ENCODE measurements at places on chromosomes 5 and 9.

DNA sequence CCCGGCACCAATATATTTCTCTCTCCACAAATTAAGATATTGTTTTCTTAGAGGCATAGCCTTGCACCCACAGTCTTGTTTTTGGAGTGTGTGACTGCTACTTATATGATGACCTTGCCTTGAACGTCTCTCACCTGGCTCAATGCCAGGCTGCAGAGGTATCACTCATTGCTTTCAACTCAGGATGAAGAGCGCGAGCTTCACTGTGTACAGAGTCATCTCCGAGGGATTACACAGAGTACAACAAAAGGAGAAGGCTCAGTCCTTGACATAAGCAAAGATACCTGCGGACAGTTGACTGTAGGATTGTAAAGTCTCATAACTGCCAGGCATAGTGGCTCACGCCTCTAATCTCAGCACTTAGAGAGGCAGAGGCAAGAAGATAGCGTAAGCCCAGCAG is 53.8 kb downstream of the CD180 start:
- no peak for DNase-seq

DNA sequence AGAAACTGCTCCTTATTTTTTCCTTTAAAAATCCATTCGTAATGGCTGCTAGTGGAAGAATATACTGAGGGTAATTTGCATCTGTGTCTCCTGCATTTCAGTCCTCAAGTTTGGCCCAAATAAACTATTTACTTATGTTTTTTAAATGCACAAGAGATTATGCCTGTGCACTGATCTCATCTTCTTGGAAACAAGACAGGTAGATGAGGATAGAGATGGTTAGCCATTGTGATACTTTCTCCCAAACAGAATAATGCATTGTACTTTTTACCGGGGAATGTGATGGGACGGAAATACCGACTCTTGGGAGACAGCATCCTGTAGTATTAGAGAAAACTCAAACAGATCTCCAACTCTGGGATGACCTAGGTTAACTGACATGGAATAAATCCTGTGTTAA is 72.5 kb upstream of the DAB2 start:
- no peak for DNase-seq

DNA sequence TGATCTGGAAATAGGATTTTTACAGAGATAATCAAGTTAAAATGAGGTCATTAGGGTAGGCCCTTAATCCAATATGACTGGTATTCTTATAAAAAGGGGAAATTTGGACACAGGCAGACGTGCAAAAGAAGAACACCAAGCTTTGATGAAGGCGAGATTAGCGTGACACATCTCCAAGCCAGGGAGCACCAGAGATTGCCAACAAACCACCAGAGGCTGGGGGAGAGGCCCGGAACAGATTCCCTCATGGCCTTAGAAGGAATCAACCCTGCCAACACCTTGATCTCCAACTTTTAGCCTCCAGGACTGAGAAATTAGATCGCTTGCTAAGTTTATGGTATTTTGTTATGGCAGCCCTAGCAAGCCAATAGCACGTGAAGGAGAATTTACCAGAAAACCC is 10.8 kb upstream of the ARSI start:
- no peak for DNase-seq

DNA sequence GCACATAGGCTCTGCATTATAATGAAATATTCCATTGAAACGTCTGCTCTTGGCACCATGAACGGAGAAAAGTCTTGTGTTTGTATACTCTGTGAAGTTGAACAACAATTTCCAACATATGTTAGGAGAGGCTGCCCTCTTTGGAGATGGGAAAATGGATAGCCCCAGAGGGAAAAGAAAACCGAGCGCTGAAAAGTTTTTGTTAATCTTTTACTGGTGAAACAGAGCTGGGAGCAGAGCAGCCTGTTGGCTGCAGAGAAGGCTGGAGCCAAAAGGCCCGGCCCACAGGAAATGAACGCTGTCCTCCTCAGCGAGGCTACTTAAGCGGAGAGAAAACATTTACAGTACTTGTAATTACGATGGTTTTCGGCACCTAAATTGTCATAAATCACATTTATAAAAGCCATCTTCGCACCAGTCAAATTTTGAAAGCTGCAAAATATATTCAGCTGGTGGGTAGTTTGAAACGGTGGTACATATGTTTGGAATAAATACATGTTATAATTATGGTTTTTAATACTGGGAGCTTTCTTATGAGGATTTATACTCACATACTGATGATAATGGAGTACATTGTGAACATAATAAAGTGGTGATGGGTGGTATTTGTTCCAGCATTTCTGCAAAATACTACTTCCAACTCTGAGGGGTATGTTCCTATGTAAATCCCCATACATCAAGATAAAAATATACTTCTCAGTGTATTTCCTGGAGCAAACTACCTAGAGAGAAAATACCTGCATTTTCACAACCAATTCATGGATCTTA is 129.6 kb upstream of the CNTLN start:
- DNase-seq, result no peak

DNA sequence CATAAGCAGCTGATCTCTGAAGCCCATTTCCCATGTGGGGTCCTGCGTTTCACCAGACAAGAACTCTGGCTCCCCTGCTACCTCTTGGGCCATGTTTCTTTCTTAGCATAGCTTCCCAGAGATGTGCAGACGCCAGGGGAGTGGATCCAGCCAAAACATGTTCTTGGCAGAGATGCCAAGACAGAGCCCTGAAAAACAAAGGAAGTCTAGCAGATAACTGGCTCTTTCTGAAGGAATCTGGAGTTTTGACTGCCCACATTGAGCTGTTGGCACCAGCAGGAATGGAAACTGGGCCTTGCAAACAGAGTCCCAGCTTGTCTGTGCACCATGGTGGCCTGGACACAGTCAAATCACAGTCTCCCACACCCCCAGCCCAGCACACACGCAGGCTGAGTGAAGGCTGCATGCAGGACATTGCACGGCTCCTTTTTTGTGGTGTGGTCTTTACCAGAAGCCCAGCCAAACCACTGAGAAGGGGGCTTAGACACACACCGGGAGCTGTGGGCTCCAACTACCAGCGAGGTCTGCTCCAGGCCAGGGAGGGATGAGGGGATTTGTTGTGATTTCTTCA is 114.7 kb downstream of the SNX18 start:
- DNase-seq, result no peak

DNA sequence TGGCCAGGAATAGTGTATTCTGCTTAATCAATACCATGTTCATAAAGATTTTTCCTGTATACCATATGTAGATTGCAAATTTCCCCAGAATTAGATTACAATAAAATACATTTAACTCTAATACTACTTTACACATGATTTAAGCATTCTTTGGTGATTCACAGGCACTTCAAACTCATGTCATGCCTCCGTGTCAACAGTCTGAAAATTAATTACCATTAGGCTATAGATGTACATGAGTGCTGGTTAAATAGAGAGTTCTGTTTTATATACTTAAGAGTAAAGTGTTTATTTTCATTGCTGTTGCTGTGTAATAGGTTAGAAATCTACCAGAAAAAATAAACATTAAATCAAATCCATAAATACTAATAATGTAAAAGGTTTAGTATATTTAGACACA is 159.8 kb downstream of the ZSWIM6 start:
- no peak for DNase-seq

DNA sequence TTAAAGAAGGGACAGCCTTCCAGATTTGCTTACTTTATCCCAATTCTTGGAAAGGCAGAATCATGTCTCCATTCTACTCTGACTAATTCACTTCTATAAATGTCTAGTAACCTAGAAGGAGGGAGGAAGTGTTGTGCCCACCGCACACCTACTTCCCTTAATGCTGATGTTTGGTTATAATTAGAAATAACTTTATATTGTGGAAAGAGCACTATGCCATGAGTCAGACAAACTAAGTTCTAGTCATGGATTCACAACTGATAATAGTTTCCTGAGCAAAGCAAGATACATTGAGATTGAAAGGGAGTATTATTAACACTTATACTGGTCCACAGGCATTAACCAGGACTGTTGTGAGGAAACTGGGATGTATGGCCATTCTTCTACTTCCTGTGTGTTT is 345.9 kb upstream of the RPS23 start:
- no peak for DNase-seq

Data from CD4-positive, alpha-beta T cell treated with Interleukin-12 subunit alpha and Interleukin-12 subunit beta, for 1 hour (primary cell).